ENCODE measurements at places on chromosomes 5 and 9.
A peak's percentile ranks its signal among the peaks of the same experiment; 100 is the strongest.

GRCh38 chr5:143405063-143405848 lies 1.8 kb upstream of the NR3C1 start:
- DNase-seq = peak; percentile 52

- peak; percentile 76 for DNase-seq
Measured at GRCh38 chr5:141664733-141665461, 13.7 kb upstream of the FCHSD1 start.

DNA sequence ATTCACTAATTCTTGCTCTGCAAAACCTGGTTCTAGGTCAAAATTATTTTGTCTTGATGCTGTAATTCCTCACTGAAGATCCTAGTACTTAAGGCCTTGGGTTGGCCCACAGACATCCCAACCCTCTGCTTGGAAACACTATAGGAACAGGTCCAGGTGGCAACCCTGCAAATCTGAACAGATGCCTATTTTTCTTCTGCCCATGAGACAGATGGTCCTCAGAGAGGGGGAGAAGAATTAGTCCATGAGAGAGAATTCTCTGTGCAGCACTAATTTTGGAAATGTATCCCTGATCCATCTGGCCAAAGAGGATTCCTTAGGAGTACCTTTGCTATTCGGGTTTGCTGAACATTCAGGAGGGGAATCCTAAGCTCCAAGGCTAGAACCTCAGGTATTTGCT lies 156.3 kb downstream of the ELAVL2 start:
- DNase-seq = no peak

GRCh38 chr5:131791866-131792265 lies 5.0 kb downstream of the FNIP1 start:
- DNase-seq = no peak

DNA sequence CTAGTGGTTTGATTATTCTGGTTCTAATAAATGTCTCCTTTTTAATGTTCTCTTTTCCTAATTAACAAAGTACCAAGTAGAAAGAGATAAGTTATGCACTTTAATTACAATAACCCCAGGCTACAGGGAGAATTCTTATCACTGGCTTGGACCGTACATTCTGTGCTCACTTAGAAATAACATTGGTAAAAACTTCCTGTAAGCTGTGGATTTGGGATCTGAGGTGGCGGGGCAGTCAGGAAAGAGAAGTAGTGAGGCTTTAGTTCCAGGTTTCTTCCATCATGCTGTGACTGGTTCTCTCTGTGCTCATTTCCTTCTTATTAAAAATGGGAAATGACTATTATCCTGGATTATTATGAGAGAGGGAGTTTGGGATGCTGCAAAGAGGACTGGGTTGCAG lies 142.0 kb downstream of the EGFLAM start:
- no peak for DNase-seq

DNA sequence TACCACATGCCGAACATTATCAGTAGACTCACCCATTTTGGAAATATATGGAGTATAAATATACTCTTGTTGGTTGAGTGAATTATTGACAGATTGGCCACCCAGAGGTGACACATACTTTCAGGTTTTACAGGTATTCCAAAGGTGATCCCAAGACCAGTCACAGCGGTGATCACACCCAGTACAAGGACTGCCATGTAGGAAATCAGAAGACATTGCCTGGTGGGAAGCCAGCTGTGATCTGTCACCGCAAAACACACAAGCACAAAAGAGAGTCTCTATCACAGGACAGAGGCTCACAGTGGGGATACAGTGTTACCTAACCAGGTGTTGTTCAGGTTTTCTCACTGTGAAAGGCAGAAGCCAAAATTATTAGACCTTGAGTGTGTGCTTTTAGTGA lies 15.8 kb downstream of the BTF3 start:
- no peak for DNase-seq

- DNase-seq = no peak
Measured at GRCh38 chr5:65970481-65971367, 44.3 kb downstream of the ERBIN start.

GRCh38 chr9:134170532-134171315 lies 6.4 kb upstream of the RNU6ATAC start:
- DNase-seq = no peak

- no peak for DNase-seq
Measured at GRCh38 chr9:121185774-121186403, 15.8 kb downstream of the RAB14 start.

- DNase-seq = no peak
Measured at GRCh38 chr5:102792705-102793104, 37.6 kb downstream of the PAM start.

DNA sequence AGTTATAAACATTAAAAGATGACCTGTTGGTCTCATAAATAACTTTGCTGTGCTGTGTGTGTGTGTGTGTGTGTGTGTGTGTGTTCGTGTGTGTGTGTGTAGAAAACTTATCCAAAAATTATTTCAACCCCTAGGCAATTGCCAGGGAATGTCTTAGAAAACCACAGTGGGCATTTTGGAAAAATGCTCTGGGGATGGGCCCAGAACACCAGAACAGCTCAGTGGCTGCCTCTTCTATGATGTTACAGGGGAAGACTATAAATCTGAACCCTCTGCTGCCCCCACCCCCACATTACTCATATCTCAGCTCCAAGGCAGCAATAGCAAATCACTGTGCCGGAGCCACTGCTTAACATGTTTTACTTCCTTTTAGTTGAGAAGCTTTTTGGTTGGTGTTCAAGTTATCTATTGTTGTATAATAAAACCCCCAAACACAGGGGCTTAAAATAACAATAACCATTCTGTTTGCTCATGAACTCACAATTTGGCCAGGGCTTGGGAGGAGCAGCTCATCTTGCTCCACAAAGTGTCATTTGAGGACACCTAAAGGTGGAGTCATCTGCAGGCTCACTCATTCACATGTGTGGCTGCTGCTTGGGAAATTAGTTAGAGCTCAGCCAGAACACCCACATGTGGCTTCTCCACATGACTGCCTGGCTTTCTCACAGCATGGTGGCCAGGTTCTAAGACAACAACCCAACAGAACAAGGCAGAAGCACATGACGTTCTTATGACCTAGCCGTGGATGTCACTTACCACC lies 40.4 kb downstream of the ACTBL2 start:
- DNase-seq = no peak

DNA sequence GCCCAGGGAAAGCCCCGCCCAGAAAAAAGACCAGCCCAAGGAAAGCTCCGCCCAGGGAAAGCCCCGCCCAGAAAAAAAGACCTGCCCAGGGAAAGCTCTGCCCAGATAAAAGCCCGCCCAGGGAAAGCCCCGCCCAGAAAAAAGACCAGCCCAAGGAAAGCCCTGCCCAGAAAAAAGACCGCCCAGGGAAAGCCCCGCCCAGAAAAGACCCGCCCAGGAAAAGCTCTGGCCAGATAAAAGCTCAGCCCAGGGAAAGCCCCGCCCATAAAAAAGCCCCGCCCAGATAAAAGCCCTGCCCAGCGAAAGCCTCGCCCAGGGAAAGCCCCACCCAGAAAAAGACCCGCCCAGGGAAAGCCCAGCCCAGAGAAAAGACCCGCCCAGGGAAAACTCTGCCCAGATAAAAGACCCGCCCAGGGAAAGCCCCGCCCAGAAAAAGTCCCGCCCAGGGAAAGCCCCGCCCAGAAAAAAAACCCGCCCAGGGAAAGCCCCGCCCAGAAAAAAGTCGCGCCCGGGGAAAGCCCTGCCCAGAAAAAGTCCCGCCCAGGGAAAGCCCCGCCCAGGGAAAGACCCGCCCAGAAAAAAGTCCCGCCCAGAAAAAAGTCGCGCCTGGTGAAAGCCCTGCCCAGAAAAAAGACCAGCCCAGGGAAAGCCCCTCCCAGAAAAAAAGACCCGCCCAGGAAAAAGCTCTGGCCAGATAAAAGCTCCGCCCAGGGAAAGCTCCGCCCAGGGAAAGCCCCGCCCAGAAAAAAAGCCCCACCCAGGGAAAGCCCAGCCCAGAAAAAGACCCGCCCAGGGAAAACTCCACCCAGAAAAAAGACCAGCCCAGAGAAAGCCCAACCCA lies 11.9 kb downstream of the GRIN1 start:
- peak; percentile 74 for DNase-seq

DNA sequence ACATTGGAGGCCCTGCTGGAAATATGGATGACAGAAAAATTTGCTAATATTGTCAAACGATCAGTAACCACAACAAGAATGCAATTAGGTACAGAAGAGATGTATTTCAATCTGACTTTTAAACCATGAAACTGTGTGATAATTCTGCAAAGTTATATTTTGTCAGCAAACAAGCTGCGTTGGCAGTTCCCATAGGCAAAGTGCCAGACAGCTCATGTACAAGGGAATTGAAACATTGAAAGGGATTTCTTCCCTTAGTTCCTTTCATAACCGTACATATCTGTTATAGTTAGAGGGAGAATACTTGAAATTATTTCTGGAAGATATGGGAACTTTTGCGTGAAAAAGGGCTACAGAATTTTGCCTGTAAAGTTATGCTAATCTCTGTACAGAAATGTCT lies 419.4 kb upstream of the PTGER4 start:
- DNase-seq = no peak

- no peak for DNase-seq
Measured at GRCh38 chr9:135037521-135038250, 49.8 kb upstream of the OLFM1 start.

- DNase-seq = no peak
Measured at GRCh38 chr5:104178066-104178465, 615.5 kb upstream of the NUDT12 start.

GRCh38 chr5:119879446-119879845 lies 250.1 kb downstream of the FAM170A start:
- DNase-seq = no peak

DNA sequence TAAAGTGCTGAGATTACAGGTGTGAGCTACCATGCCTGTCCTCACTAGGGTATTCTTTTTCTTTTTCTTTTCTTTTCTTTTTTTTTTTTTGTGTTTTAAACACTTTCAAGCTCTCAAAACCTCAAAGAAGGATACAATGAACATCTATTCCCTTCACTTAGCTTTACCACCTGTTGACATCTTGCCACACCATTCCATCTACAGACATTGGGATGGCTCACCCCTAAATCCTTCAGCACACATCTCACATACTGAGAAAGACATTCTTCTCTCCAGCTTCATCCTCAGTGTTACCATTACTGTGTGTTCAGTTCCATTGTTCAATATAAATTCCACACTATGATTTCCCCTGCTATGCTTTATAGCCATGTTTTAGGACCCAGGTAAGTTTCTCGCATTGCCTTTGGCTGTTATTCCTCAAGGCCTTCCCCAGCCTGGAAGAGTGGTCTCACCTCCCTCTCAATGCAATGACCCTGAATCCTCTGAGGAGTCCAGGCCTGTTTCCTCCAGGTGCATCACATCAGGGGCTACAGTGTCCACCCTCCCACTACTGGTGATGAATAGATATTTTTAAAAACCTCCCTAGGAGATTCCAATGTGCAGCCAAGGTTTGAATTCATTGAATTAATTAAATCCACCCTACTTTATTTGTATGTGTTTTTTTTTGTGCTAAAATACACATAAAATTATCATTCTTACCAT lies 16.7 kb downstream of the IQGAP2 start:
- no peak for DNase-seq

- DNase-seq = no peak
Measured at GRCh38 chr9:28747351-28747985, 1174.2 kb upstream of the C9orf72 start.

DNA sequence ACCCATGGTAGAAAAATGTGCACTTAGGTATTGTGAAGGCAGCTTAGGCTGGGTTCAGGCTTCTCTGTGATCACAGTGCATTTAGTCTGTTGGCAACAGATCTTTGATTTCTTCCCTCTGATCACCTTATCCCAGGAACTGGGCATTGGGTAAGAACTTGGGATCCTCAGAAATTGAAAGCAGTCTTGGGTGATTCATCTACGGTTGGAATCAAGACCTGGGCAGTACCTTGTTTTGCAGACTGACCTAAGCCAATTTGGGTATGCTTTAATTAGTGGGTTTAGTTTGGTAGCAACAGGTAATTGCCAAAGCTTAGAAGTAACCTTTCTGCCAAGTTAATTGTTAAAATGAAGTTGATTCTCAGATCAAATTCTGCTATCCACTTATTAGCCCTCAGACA lies 17.8 kb downstream of the ENTREP1 start:
- no peak for DNase-seq

GRCh38 chr9:111622626-111623025 lies 8.5 kb upstream of the DNAJC25 start:
- DNase-seq = peak; percentile 29

- no peak for DNase-seq
Measured at GRCh38 chr5:164555809-164556208, 1050.4 kb downstream of the MAT2B start.

- DNase-seq = no peak
Measured at GRCh38 chr5:71576241-71576640, 10.9 kb upstream of the MCCC2 start.

DNA sequence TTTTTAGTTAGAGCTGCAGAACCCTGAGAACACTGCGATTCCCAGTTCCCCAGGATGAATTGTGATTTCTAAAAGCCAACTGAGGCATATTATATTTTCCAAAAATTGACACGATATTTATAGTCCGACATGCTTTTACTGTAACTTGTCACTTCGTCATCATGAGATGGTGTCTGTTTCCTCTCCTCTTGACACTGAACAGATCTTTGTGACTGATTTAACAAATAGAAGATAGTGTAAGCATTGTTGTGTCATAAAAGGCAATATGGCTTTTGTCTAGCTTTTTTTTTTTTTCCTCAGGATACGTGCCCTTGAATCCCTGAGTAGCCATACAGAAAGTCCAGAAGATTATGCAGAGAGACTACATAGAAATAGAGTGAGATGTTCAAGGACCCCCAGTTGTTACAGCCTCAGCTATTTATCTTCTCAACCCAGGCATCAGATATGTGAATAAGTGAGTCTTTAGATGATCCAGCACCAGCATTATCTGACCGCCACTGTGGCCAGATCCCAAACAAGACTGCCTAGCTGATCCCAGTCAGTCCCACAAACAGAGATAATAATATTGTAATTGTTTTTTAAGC lies 27.8 kb upstream of the CCL21 start:
- DNase-seq = no peak

GRCh38 chr9:108842610-108843295 lies 13.0 kb downstream of the ACTL7B start:
- no peak for DNase-seq

GRCh38 chr5:147427521-147428401 lies 82.1 kb downstream of the DPYSL3 start:
- DNase-seq = no peak

DNA sequence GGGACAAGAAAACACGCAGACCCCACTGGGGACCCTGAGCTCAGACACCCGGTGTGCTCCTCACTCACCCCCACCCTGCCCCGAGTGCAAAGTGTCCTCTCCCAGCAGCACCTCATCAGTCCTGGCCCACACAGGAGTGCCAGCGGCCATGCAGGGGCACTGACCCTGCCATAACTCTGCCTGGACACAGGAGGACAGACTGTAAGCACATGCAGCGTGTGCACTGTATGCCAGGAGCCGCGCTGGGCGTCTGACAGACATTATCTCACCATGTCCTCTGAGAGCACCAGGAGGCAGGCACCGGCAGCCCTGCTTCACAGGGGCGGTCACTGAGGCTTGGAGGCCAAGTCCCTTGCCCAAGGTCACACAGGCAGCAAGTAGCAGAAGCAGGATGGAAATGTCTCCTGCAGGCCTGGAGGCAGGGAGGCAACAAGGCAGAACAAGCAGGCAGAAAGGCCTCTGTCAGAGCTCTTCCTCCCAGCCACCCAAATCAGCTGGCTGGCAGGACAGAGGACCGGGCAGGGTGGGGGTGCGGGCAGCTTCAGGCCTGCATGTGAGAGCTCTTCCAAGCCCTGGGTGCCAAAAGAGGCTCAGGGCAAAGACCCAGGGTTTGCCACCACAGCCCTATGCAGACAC lies 8.4 kb downstream of the EEIG1 start:
- no peak for DNase-seq

GRCh38 chr5:74424162-74424868 lies 216.2 kb downstream of the ENC1 start:
- no peak for DNase-seq

All from Caco-2 (cell line).